ENCODE measurements at places on chromosomes 6 and 20. TPM values are rescaled to one million over a fixed set of nuclear protein-coding genes. Genes with fewer than 3 reads are reported as not detected.

The SLC18B1 gene
- total RNA-seq = 4.2 TPM

The FRMD1 gene
- total RNA-seq = not detected

DNA sequence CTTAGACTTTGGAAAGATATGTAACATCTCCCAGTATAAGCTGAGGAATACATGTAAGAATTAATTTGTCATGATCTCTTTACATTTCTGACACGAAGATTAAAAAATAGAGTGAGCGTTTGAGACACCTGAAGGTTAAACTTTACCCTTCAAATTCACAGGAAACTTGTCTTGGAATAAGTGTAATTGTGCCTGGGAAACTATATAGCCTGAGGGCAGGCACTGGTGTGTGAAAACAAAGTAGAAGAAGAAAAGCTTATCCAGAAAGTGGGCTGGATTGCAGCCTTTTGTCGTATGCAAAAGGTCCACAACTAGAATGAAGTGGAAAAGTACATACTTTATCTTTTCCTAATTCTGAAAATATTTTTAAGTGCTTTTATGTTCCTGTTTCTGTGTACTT lies 275.7 kb upstream of the TCF21 start:
- no peak overlapping the region for H3K4me3 ChIP-seq
- H3K4me1 ChIP-seq = peaks cover 35% of the 10 kb centered on the region
- no peaks in the 10 kb centered on the region for H3K36me3 ChIP-seq
- H3K27ac ChIP-seq = no peak overlapping the region
- DNase-seq = no peak
- no peaks in the 10 kb centered on the region for H3K27me3 ChIP-seq

DNA sequence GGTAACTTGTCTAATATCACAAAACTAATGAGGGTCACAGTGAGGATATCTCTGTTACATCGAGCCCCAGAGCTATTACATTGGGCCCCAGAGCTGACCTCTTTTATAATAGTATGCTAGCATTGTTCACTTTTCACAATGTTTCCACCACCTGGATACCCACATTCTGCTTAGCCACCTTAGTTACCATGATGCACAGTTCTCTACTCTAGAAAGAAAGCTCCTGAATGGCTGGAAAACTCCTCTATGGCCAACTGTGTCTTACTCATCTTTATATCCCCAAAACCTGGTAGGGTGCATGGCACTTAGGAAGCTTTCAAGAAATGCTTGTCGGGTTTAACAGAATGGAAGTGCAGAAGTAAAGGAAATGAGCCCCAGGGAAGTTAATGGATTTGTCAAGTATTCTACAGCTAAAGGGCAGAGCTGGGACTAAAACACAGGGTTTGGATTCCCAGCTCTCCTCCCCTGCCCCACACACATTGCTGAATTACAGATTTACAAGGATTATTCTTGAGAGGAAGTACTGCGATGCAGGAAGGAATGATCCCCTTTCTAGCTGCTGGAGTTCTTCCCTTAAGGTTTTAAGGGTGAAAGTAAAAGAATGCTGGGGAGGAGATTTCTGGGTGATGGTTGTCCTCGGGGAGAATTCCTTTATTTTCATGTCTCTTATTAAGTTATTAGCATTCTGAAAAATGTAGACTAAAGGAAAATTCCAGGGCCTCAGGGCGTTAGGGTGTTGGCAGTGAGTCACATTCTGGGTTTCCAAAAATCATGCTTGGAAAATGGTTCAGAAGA lies 16.1 kb upstream of the HINT3 start:
- no peaks in the 10 kb centered on the region for H3K27me3 ChIP-seq
- DNase-seq = no peak
- H3K27ac ChIP-seq = no peak overlapping the region
- H3K36me3 ChIP-seq = no peaks in the 10 kb centered on the region
- H3K4me1 ChIP-seq = peaks cover 43% of the 10 kb centered on the region

- no peak overlapping the region for H3K4me3 ChIP-seq
- H3K4me1 ChIP-seq = no peaks in the 10 kb centered on the region
- H3K27me3 ChIP-seq = no peaks in the 10 kb centered on the region
- H3K36me3 ChIP-seq = peaks cover 38% of the 10 kb centered on the region
- DNase-seq = no peak
These were observed 135.4 kb downstream of the JPH2 start for GRCh38 chr20:44051661-44052000.

- no peak overlapping the region for H3K27ac ChIP-seq
- no peak for DNase-seq
- H3K4me3 ChIP-seq = no peak overlapping the region
- H3K4me1 ChIP-seq = no peaks in the 10 kb centered on the region
These were observed 161.7 kb downstream of the SYCP2 start for GRCh38 chr20:59771506-59772372.

The BPIFB2 gene
- not detected for total RNA-seq

DNA sequence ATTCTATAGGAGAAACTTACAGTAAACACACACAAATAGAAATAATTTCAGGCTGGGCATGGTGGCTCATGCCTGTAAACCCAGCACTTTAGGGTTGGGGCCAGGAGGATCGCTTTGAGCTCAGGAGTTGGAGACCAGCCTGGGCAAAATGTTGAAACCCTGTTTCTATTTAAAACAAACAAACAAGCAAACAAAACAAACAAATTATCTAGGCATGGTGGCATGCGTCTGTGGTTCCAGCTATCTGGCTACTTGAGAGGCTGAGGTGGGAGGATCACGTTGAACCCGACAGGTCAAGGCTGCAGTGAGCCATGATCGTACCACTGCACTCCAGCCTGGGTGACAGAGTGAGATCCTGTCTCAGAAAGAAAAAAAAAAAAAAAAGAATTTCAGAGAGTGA lies 64.0 kb downstream of the NHLRC1 start:
- H3K27ac ChIP-seq = no peak overlapping the region
- DNase-seq = no peak
- no peaks in the 10 kb centered on the region for H3K4me1 ChIP-seq
- no peaks in the 10 kb centered on the region for H3K36me3 ChIP-seq
- no peaks in the 10 kb centered on the region for H3K27me3 ChIP-seq

The STMND1 gene
- total RNA-seq = not detected

- no peak for DNase-seq
- H3K4me1 ChIP-seq = no peaks in the 10 kb centered on the region
These were observed 234.5 kb downstream of the LRFN2 start for GRCh38 chr6:40352527-40353170.

GRCh38 chr20:19815553-19815991 lies 57.5 kb downstream of the RIN2 start:
- peak; percentile 96 for DNase-seq
- H3K27ac ChIP-seq = peak overlapping the region; percentile 97
- H3K4me3 ChIP-seq = no peak overlapping the region

The EFCAB8 gene
- 0.06 TPM for total RNA-seq

The SUN5 gene
- not detected for total RNA-seq

- no peaks in the 10 kb centered on the region for H3K36me3 ChIP-seq
- H3K27me3 ChIP-seq = no peaks in the 10 kb centered on the region
- no peaks in the 10 kb centered on the region for H3K4me1 ChIP-seq
These were observed 480.2 kb upstream of the CHD6 start for GRCh38 chr20:42098418-42098817.

The FILIP1 gene
- 4.1 TPM for total RNA-seq

DNA sequence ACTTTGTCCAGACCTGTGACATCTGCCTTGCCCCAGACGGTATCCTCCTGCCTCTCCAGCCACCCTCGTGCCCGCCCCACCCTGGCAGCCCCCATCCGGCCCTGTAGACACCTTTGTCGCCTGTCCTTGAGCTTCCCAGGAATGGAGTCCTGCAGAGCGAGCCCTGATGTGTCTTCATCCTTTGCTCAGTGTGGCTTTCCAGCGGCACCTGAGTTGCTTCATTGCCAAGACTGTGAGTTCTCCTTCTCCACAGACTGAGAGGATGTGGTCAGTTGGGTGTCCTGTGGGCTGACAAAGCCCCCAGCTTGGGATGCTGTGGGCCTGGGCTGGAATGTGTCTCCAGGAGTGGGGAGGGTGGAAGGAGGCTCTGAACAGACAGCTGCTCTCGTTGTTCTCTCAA lies 1.7 kb upstream of the CST4 start:
- no peak overlapping the region for H3K27ac ChIP-seq
- DNase-seq = no peak
- no peaks in the 10 kb centered on the region for H3K36me3 ChIP-seq
- no peaks in the 10 kb centered on the region for H3K27me3 ChIP-seq
- H3K4me1 ChIP-seq = peaks cover 12% of the 10 kb centered on the region

DNA sequence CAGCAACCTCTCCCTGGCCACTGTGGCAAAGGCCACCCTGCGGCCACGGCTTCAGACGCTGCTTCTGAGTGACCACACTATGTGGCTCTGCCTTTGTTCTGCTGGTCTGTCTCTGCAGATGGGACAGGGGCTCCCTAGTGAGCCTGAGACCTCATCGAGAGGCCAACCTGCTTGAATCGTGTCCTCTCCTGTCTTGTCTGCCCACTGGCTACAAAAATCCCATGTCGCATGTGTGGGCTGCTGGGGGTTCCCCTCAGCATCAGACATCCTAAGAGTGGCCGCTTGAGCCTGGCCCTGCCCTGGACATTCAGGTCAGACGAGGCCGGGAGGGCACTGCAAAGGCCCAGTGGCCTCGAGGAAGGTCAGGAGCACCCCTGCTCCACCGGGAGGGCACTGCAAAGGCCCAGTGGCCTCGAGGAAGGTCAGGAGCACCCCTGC lies 222.9 kb downstream of the DLL1 start:
- H3K4me1 ChIP-seq = no peaks in the 10 kb centered on the region
- no peak overlapping the region for H3K27ac ChIP-seq
- H3K36me3 ChIP-seq = no peaks in the 10 kb centered on the region
- no peak for DNase-seq
- no peak overlapping the region for H3K4me3 ChIP-seq

DNA sequence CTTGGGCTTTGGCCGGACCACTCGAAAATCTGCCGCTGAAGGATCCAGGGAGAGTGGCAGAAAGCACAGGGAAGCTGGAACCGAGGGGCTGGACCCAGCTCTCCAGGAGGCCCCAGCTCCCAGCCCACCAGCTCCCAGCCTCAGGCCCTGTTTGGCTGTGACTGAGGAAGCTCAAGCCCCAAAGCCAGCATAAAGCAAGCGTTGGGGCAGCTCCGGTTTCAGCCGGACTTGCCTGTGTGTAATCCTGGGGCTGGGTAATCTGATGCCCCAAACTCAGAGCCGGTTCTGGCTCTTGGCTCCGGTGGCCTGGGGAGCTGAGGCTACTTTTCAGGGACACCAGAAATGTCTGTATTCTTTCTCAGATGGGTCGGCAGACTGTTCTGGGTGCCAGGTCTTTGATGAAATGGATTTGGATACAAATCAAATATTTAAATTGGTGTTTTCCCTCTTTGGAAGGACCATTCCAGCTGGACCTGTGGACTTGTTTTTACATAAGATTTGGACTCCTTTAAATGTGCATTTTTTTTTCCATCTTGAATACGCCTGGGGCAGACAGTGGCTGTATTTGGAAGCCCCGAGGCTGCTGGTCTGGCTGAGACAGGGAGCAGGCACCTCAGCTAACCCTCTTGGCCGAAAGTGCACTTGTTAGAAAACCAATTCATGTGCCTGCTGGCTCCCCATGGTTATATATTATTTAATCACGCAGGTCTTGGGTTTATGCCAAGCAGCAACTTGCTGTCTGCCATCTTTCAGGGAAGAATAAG lies 29.7 kb downstream of the RPP40 start:
- H3K4me3 ChIP-seq = no peak overlapping the region
- H3K4me1 ChIP-seq = no peaks in the 10 kb centered on the region
- no peak for DNase-seq
- H3K36me3 ChIP-seq = no peaks in the 10 kb centered on the region
- no peaks in the 10 kb centered on the region for H3K27me3 ChIP-seq

The HCK gene
- total RNA-seq = not detected

The SLC22A7 gene
- not detected for total RNA-seq

DNA sequence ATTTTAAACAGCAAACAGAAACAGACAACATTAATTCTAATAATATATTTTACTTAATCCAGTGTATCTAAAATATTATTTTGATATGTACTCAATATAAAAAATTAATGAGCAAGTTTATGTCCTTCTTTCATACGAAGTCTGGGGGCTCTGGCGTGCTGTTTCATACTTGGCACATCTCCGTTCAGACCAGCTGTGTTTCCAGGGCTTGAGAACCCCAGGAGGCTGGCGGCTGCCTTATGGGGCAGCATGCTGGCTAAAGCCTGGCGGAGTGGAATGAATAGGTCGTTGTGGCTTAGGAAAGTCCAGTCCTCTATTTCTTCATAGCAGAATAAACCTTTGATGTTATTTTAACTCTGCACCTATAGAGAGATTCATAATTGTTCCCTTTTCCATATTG lies 43.3 kb downstream of the DUSP22 start:
- H3K36me3 ChIP-seq = no peaks in the 10 kb centered on the region
- H3K27me3 ChIP-seq = no peaks in the 10 kb centered on the region
- H3K4me1 ChIP-seq = peaks cover 12% of the 10 kb centered on the region
- no peak for DNase-seq

The C20orf144 gene
- not detected for total RNA-seq

DNA sequence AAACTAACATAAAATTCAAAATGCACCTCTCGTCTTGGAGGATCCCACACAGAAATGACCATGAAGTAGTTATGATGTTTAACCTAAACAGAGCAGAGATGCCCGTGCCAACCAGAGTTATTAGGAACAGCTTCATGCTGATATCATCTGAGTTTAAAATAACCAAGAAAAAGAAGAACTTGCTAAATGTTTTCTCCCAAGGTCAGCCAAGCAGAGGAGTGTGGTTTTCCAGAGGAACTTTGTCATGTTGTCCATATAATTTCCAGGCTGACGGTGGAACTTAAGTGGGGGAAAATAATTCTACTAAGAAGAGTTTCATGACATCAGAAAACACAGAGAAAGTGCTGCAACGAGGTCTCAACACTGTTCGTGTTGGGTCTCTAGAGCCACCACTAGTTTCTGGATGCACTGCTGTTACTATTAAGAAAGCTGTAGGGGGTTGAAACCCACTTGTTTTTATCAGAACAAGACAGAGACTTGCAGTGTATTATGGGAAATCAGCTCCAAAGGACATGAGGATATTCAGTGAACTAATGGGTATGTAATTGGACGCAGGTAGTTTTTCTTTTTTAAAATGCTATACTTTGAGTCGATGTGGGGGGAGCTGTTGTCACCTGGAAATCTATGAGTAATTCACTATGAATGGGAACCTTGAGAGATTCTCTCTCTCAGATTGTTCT lies 5.2 kb downstream of the AGPAT4 start:
- H3K4me1 ChIP-seq = peaks cover 16% of the 10 kb centered on the region
- no peaks in the 10 kb centered on the region for H3K27me3 ChIP-seq
- no peak for DNase-seq
- no peak overlapping the region for H3K27ac ChIP-seq

DNA sequence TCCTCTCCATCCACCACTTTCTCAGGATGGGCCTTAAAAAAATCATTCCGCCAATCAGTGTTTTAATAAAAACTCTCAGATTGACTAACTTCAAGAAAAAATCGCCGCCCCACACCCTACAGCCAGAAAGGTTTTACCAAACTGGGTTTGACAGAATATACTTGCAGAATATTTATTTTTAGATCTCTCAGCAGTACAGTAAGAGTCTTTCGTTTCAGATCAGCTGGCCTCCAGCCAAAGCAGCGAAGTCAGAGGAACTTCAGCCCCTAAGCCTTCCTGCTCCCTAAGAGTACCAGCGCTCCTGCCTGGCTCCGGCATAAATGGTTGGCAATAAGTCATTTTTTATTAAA lies 24.7 kb downstream of the TBC1D7 start:
- H3K27me3 ChIP-seq = no peaks in the 10 kb centered on the region
- no peak for DNase-seq
- H3K4me1 ChIP-seq = peaks cover 14% of the 10 kb centered on the region
